ENCODE measurements at places on chromosomes 6 and 20.

GRCh38 chr6:92708270-92708669, 711.1 kb downstream of the EPHA7 start:
- DNase-seq: no peak

DNA sequence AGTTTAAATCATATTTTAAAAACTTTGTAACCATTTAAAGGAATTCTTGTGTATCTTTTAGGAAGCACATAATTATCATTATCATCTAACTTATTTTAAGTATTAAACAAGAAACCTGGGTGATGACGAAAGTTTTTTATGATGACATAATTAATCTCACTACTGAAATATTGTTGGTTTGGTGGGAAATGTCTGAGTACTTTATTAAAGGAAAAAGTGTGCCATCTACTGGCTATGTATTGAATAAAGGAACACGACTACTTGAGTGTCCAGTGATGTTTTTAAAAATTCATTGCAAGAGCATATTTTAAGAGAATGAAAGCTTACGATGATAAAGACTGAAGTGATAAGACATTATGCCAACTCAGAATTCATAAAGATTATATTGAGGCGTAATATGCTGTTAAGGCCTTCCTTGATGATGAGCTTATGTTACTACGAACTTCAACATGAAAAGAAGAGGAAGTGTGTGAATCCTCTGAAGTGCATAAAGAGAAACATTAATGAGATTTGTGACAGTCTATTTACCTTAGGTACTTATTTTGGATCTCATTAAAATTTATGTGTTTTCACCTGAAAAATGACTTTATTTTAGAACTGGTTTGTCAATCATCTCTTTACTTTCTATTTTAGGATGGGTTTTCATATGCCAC, 12.0 kb upstream of the TRMT11 start:
- no peak for DNase-seq

- DNase-seq: peak; percentile 26
These were observed 550.5 kb upstream of the MARCKS start for GRCh38 chr6:113306552-113307145.

- no peak for DNase-seq
These were observed 2.2 kb upstream of the OSER1 start for GRCh38 chr20:44212792-44213191.

DNA sequence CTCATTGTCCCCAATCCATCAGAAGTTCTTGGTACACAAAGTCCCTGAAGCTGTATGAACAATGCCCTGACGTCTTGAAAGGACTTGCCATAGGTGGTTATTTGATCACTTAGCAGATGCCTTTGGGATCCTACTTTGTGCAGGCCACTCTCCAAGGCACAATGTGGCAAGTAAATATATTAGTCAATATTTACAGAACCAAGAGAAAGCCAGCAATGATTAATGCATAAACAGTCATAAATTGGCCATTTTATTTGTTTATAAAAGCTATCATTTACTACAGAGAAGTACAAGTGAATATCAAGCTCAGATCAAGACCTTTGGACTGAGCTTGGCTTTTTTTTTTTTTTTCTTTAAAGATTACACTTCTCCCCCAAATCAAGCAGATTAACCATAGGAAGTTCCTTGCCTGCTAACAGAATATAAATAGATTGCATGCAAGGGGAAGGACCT, 161.8 kb downstream of the MTHFD1L start:
- DNase-seq: no peak

- no peak for DNase-seq
These were observed 75.0 kb downstream of the ELOVL4 start for GRCh38 chr6:79872303-79872702.

DNA sequence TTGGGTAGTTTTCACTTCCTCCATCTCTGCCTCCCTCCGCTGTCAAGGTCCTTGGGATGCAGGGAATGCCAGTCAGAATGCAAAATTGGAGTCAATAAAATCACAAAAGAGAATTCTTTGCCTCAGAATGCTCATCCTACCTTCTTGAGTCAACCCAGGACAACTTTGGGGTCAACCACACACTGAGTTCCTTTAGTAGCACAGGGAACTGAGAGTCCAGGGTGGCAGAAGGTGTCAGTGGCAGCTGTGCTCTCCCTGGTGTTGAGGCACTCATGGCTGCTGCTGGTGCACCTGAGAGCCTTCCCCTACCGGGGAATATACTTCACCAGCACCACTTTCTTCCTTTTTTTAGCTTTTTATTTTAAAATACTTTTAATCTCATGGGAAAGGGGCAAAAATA, 829 bp upstream of the NOTCH4 start:
- DNase-seq: no peak

- no peak for DNase-seq
These were observed 47.2 kb upstream of the MLN start for GRCh38 chr6:33850869-33851541.

GRCh38 chr6:42960243-42961019, at the start of gene GNMT:
GNMT (plus strand) TSS chr6:42960754; CDS start chr6:42960768, 14 bp downstream.
- peak; percentile 62 for DNase-seq

GRCh38 chr6:116286773-116287358, 7.1 kb upstream of the TSPYL1 start:
- no peak for DNase-seq
